ENCODE measurements at places on chromosomes 12 and 14. TPM values are rescaled to one million over a fixed set of nuclear protein-coding genes. Genes with fewer than 3 reads are reported as not detected.
A peak's percentile ranks its signal among the peaks of the same experiment; 100 is the strongest.

The EFCAB11 gene
- 8.1 TPM for total RNA-seq

DNA sequence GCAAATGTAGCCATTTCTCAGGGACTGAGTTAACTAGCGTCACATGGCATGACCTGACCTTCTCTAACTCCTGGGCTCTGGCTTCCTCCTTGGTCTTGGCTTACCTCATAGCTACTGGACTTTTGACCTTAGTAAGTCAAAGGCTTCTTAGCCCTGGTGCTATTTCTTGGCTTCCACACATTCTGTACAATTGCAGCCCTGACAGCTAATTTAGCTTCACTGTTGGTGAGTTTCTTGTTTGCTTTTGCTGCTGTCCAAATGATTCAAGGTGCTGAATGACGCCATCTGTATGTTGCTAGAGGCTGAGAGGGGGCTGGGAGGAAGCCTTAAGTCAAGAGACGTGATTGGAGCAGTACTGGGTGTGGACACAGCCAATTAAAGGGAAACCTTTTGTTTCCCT lies 202.7 kb downstream of the PRKD1 start:
- DNase-seq, result peak; percentile 63

GRCh38 chr14:64965356-64966000 lies 6.7 kb downstream of the RAB15 start:
- DNase-seq, result no peak

- no peak for DNase-seq
Measured at GRCh38 chr12:107602446-107602845, 83.2 kb upstream of the PWP1 start.

DNA sequence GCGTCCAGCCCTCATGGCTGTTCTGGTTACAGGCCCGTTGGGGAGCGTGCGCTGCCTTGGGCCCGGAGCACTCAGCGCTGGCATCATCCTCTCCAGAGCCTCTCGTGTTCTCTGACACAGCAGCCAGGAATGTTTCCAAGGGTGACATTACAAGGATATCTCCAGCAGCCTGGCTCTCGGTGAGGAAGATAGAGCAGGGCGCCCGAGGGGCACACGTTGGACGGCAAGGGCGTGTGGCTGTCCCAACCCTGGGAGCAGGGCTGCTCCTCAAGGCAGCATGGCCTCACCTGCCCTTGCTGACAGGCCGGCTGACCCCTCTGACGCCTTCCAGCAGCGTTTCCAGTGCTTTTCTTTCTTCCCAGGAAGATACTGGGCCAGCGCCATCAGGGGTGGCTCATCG lies 14.4 kb downstream of the LRCOL1 start:
- peak; percentile 50 for DNase-seq

DNA sequence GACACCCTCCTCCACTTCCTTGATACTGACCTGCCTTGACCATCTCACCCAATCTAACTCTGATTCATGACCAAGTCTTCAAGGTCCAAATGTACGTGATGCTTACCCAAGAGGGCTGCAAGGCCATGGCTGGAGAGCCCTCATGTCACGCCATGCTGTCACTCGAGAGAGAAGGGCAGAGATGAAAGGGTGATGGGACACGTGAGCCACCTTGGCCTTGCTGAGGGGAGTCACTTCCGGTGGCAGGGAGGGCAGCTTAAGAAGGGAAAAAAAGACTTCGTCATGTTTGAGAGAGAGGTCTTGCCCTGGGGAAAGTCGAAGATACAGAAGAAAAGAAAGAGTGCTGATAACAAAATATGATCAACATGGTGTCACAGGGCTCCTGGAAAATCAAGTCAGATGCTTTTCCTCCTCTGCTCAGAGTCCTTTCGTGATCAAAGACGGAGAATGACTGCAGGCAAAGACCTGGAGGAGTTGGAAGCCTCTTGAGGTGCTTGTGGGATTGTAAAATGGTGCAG lies 3.3 kb upstream of the SCARB1 start:
- DNase-seq, result no peak

- no peak for DNase-seq
Measured at GRCh38 chr12:108576660-108577234, 14.4 kb downstream of the ISCU start.

The PYGL gene
- total RNA-seq, result 41.2 TPM

- DNase-seq, result peak; percentile 71
Measured at GRCh38 chr12:103799857-103800771, 40.9 kb downstream of the NT5DC3 start.

The AP4S1 gene
- total RNA-seq, result 7.1 TPM

Measured in lung (tissue), 17 donors.